ENCODE measurements at places on chromosomes 2 and 18. TPM values are rescaled to one million over a fixed set of nuclear protein-coding genes. Genes with fewer than 3 reads are reported as not detected.

Gene NYAP2
- total RNA-seq = 0.36 TPM

Gene PKDCC
- total RNA-seq = 74.4 TPM

Gene SCYGR4
- not detected for total RNA-seq

Gene MEP1B
- total RNA-seq = not detected

Gene CCDC178
- total RNA-seq = 0.42 TPM

Gene CEBPZOS
- not detected for total RNA-seq

Gene CCDC148
- 1.4 TPM for total RNA-seq

Gene HOXD13
- not detected for total RNA-seq

Gene NXPH2
- total RNA-seq = 4.1 TPM

Gene NDC80
- 52.1 TPM for total RNA-seq

Gene FAP
- not detected for total RNA-seq

Gene DYNAP
- total RNA-seq = not detected

Gene NPHP1
- 8.5 TPM for total RNA-seq

Gene AKAIN1
- not detected for total RNA-seq

Gene PLEKHH2
- 2.1 TPM for total RNA-seq

Gene EVX2
- 0.43 TPM for total RNA-seq

Gene RSAD2
- 1.0 TPM for total RNA-seq

Gene BAZ2B
- 76.2 TPM for total RNA-seq

Gene SIX3
- not detected for total RNA-seq

Gene PRKRA
- total RNA-seq = 91.9 TPM

Gene GPBAR1
- total RNA-seq = 0.14 TPM

Gene PFN4
- 1.3 TPM for total RNA-seq

Gene SPC25
- total RNA-seq = 39.3 TPM

Gene CMPK2
- total RNA-seq = 2.2 TPM

Gene FIGN
- 58.1 TPM for total RNA-seq

Gene SERPINB11
- total RNA-seq = not detected

Gene C2orf72
- 3.3 TPM for total RNA-seq

Gene ARHGAP28
- total RNA-seq = 20.2 TPM

All from neural crest cell (in vitro differentiated cells).